ENCODE measurements at places on chromosomes 11 and 22. TPM values are rescaled to one million over a fixed set of nuclear protein-coding genes. Genes with fewer than 3 reads are reported as not detected.

NLRX1 gene
- total RNA-seq: 13.3 TPM

FGF4 gene
- not detected for total RNA-seq

CCDC73 gene
- 0.03 TPM for total RNA-seq

TCN1 gene
- 54.1 TPM for total RNA-seq

TSGA10IP gene
- not detected for total RNA-seq

FOLR1 gene
- total RNA-seq: 19.9 TPM

RASL10A gene
- 0.33 TPM for total RNA-seq

UFD1 gene
- total RNA-seq: 51.5 TPM

APOBEC3A gene
- not detected for total RNA-seq

TRIM48 gene
- total RNA-seq: not detected

CCDC88B gene
- 4.9 TPM for total RNA-seq

OR51I1 gene
- not detected for total RNA-seq

HBD gene
- not detected for total RNA-seq

ZNF70 gene
- total RNA-seq: 4.6 TPM

- no peaks in the 10 kb centered on the region for H3K27me3 ChIP-seq
- no peak overlapping the region for H3K4me3 ChIP-seq
- H3K4me1 ChIP-seq: no peaks in the 10 kb centered on the region
- H3K36me3 ChIP-seq: no peaks in the 10 kb centered on the region
Observed at GRCh38 chr11:111469200-111469599, 43.0 kb downstream of the BTG4 start.

GRCh38 chr11:27717801-27718229 is 17.6 kb upstream of the BDNF start:
- H3K36me3 ChIP-seq: no peaks in the 10 kb centered on the region
- H3K27ac ChIP-seq: no peak overlapping the region
- H3K4me3 ChIP-seq: peak overlapping the region; percentile 6
- DNase-seq: no peak
- H3K27me3 ChIP-seq: peaks cover 42% of the 10 kb centered on the region
- peaks cover 16% of the 10 kb centered on the region for H3K4me1 ChIP-seq

DNA sequence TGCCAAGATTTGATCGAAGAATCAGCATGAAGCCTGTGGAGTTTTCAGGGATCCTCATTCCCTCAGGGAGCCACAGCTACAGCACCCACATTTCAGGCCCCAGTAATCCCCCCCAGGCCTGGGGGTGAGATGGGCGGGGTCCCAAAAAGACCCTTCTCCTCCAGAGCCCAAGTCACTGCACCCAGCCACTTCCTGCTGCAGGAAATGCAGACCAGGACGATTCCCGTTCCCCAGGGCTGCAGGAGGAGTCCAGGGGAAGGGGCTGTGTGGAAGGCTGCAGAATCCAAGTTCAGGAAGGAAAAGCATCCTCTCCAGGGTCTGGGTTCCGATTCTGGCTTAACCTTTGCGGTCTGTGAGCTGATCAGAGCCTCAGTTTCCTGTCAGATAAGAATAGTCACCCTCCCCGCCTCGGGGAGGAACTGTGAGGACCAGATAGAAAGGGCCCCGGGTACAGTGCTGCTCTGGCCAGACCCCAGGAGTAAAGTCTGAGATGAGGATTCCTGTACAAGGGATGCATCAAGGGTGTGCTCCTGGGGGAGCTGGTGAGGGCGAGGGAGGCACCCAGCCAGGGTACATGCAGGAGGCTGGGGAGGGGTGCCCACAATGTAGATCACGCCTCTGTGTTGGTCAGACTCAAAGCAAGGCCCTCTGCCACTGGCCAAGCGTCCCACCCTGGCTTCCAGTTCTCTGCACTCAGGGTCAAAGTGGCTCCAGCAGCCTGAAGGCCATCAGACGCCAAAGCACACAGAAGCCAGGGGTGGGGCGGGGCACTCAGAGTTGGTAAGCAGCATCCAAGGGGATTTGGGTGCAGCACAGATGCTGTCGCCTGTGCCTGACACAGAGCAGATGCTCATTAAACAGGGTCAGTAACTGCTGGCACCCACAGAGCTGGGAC is 30.1 kb upstream of the TP53I11 start:
- H3K4me3 ChIP-seq: no peak overlapping the region
- no peak for DNase-seq
- H3K36me3 ChIP-seq: no peaks in the 10 kb centered on the region
- H3K27ac ChIP-seq: no peak overlapping the region
- no peaks in the 10 kb centered on the region for H3K27me3 ChIP-seq

- H3K36me3 ChIP-seq: peaks cover 8% of the 10 kb centered on the region
- peak; percentile 78 for DNase-seq
- peak overlapping the region; percentile 90 for H3K27ac ChIP-seq
- H3K27me3 ChIP-seq: no peaks in the 10 kb centered on the region
- peaks cover 21% of the 10 kb centered on the region for H3K4me1 ChIP-seq
Observed at GRCh38 chr11:57798905-57799559, 37.4 kb downstream of the CTNND1 start.

- no peaks in the 10 kb centered on the region for H3K27me3 ChIP-seq
- H3K4me1 ChIP-seq: peaks cover 5% of the 10 kb centered on the region
- no peaks in the 10 kb centered on the region for H3K36me3 ChIP-seq
- no peak overlapping the region for H3K27ac ChIP-seq
- H3K4me3 ChIP-seq: no peak overlapping the region
- DNase-seq: peak; percentile 38
Observed at GRCh38 chr22:20111045-20111688, 4.7 kb upstream of the RANBP1 start.

DNA sequence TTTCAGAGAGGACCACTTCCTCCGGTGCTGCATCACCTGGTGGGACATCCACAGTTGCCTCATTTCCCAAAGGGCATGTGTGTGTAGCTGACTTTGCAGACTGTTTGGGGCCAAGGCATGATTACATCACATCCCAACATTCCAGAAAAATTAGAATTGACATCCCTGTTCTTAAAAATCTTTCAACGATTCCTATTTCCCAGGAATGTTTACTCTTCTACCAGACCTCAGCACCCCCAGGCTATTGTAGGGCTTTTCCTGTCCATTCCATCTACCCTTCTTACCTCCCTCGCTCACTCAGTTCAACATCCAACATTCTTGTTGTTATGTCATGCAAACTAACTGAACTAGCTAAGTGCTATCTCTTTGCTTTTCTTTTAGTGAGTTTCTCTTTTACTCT is 37.3 kb downstream of the PIWIL4 start:
- no peak for DNase-seq
- peaks cover 14% of the 10 kb centered on the region for H3K4me1 ChIP-seq
- H3K27me3 ChIP-seq: no peaks in the 10 kb centered on the region
- H3K36me3 ChIP-seq: no peaks in the 10 kb centered on the region
- no peak overlapping the region for H3K27ac ChIP-seq

DNA sequence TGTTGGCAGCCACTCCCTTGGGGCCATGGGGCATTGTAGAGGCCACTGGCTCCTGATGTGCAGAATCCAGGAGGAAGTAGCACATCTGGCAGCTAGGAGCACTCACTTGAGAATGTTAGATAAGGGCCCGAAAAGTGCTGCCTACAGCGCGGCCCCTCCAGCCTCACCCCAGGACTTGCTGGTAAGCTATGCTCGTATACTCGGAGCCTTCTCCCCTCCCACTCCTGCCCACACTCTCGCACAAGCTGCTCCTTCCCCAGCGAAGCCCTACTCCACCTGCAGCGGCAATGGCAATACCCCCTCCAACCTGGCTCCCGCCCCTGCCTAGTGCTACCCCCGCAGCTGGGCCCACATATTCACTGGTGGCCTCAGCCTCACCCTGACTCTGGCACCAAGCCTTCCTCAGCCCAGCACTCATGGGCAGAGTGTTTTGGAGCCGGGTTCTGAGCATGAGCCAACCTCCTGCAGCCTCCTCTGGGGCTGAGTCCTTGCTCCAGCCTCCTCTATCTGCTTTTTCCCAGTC is 47.7 kb downstream of the PDE2A start:
- H3K4me1 ChIP-seq: peaks cover 17% of the 10 kb centered on the region
- no peak overlapping the region for H3K4me3 ChIP-seq
- DNase-seq: no peak
- H3K27ac ChIP-seq: peak overlapping the region; percentile 44

GRCh38 chr11:76243957-76244285 is 37.6 kb upstream of the WNT11 start:
- H3K27ac ChIP-seq: no peak overlapping the region
- peaks cover 8% of the 10 kb centered on the region for H3K4me1 ChIP-seq

- H3K4me3 ChIP-seq: no peak overlapping the region
- no peaks in the 10 kb centered on the region for H3K36me3 ChIP-seq
- no peaks in the 10 kb centered on the region for H3K27me3 ChIP-seq
- DNase-seq: no peak
- no peak overlapping the region for H3K27ac ChIP-seq
Observed at GRCh38 chr11:115922876-115923275, 418.7 kb upstream of the CADM1 start.

- no peak for DNase-seq
- no peak overlapping the region for H3K27ac ChIP-seq
- H3K4me3 ChIP-seq: no peak overlapping the region
- H3K27me3 ChIP-seq: no peaks in the 10 kb centered on the region
- H3K4me1 ChIP-seq: no peaks in the 10 kb centered on the region
Observed at GRCh38 chr11:104124979-104125378, 39.0 kb downstream of the PDGFD start.

DNA sequence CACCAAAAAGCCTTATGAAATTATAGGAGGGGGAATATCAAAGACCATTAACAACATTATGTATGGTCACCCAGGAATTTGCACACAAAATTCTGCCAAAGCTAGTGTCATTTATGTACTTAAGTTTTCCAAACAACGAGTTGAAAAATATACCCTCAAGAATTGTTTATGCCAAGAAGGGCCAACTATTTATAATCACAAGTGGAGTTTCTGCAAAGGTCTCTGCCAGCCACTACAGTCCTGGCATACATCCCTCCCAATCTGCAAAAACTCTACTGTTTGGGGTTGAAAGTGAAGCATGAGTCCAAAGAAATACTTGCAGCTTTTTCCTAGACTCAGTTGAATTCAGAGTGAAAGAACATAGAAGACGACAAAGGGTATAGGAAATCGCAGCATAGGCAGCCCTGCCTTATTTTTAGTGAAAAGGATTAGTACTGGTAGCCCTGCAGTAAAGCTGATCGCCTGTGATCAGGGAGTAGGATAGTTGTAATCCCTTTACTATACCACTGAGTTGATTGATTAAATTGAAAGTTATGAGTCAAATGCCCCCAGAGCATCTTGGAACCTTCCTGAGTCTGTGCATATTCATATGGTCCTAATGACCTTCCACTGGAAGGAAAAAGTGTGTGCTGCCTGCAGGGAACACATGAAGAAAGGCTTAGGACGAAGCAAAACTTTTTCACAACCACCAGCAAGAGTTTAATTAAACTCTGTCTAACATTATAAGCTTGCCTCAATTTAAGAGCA is 144.0 kb downstream of the SPON1 start:
- no peak overlapping the region for H3K27ac ChIP-seq
- no peaks in the 10 kb centered on the region for H3K27me3 ChIP-seq
- peaks cover 6% of the 10 kb centered on the region for H3K4me1 ChIP-seq
- H3K36me3 ChIP-seq: no peaks in the 10 kb centered on the region

GRCh38 chr22:22593964-22594656 is 35.0 kb upstream of the PRAME start:
- H3K27me3 ChIP-seq: peaks cover 3% of the 10 kb centered on the region
- peak; percentile 77 for DNase-seq
- no peaks in the 10 kb centered on the region for H3K36me3 ChIP-seq

DNA sequence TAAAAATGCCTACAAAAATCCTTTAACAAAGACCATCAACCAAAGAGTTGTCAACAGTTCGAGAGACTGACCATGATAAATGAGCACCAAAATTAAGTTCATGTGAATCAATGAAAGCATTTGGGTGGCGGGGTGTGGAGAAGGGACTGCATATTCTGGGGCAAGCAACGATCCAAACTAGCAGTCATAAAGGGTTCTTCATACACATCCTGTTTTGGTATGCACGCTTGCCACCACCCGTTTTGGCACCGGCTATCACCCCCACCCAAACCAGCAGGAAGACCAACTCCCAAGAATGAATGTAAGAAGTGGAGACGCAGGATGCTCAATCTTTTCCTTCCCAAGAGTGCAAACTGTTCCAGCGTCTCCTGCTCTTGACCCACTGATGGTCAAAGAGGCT is 80.8 kb downstream of the SGSM3 start:
- H3K4me3 ChIP-seq: no peak overlapping the region
- H3K4me1 ChIP-seq: no peaks in the 10 kb centered on the region
- no peaks in the 10 kb centered on the region for H3K36me3 ChIP-seq
- H3K27ac ChIP-seq: no peak overlapping the region

- H3K4me1 ChIP-seq: peaks cover 5% of the 10 kb centered on the region
- no peak overlapping the region for H3K27ac ChIP-seq
- no peaks in the 10 kb centered on the region for H3K27me3 ChIP-seq
- no peak for DNase-seq
- no peaks in the 10 kb centered on the region for H3K36me3 ChIP-seq
- H3K4me3 ChIP-seq: no peak overlapping the region
Observed at GRCh38 chr22:37313376-37314314, 31.3 kb downstream of the CYTH4 start.

DNA sequence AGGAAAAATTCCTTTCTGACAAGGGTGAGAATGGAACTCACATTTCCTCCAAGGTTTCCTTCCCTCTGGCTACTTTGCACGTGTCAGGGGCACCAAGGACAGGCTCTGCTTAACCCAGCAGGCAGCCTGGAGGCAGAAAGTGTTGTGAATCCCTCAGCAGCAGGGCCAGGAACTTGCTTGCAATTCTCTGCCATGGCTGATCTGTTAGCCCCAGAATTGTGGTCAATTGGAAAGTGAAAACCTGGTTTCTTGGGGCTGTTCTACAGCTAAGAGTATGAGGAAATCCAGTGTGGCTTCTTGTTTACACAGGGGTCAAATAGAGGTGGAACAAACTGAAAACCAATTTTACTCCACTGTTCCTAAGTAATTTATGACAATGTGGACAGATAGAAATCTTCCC is 38.3 kb upstream of the CEP295 start:
- peaks cover 25% of the 10 kb centered on the region for H3K4me1 ChIP-seq
- peak overlapping the region; percentile 49 for H3K27ac ChIP-seq
- DNase-seq: peak; percentile 19
- no peaks in the 10 kb centered on the region for H3K36me3 ChIP-seq
- no peak overlapping the region for H3K4me3 ChIP-seq

DNA sequence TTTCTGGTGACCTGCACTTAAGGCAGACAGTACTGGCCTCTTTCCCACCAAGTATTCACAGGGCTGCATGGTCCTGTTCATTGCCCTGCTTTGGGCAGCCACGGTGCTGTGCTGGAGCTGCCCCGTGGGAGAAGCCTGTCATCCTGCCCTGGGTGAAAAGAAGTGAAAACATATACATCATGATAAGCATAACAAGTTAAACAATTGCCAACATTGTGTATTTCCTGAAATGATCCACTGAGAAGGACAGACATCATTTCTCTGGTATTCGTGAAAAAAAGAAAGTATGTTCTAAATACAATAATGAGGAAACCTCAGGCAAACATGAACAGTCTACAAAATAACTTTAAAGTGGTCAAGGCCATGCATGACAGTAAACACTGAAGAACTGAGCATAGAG is 393.1 kb downstream of the TMEM135 start:
- H3K27me3 ChIP-seq: no peaks in the 10 kb centered on the region
- no peaks in the 10 kb centered on the region for H3K36me3 ChIP-seq
- no peak for DNase-seq
- no peaks in the 10 kb centered on the region for H3K4me1 ChIP-seq
- no peak overlapping the region for H3K27ac ChIP-seq
- H3K4me3 ChIP-seq: no peak overlapping the region

- DNase-seq: peak; percentile 74
- H3K27ac ChIP-seq: peak overlapping the region; percentile 98
- peak overlapping the region; percentile 95 for H3K4me3 ChIP-seq
- H3K27me3 ChIP-seq: no peaks in the 10 kb centered on the region
Observed at GRCh38 chr11:61828629-61829407, 718 bp downstream of the FADS2 start.
